ENCODE measurements at places on chromosomes 2 and 18. TPM values are rescaled to one million over a fixed set of nuclear protein-coding genes. Genes with fewer than 3 reads are reported as not detected.

NT5C1B gene
- not detected for total RNA-seq

UGT1A5 gene
- 0.13 TPM for total RNA-seq

NFATC1 gene
- 6.2 TPM for total RNA-seq

IL36G gene
- not detected for total RNA-seq

EFR3B gene
- 9.2 TPM for total RNA-seq

RAB1A gene
- 245 TPM for total RNA-seq

LRRC30 gene
- not detected for total RNA-seq

ANO7 gene
- 2.0 TPM for total RNA-seq

CFAP65 gene
- 0.16 TPM for total RNA-seq

IGFBP5 gene
- total RNA-seq: 0.17 TPM

CIB4 gene
- 0.16 TPM for total RNA-seq

CHRNG gene
- not detected for total RNA-seq

Measured in A549 treated with Hydrocortisone at 1 μM for 4 hours (cell line).